ENCODE measurements at places on chromosomes 13 and 19.

GRCh38 chr19:45056831-45057230, 18.0 kb downstream of the CLASRP start:
- no peak for DNase-seq

GRCh38 chr13:100680131-100680530, 5.5 kb upstream of the TMTC4 start:
- no peak for DNase-seq

DNA sequence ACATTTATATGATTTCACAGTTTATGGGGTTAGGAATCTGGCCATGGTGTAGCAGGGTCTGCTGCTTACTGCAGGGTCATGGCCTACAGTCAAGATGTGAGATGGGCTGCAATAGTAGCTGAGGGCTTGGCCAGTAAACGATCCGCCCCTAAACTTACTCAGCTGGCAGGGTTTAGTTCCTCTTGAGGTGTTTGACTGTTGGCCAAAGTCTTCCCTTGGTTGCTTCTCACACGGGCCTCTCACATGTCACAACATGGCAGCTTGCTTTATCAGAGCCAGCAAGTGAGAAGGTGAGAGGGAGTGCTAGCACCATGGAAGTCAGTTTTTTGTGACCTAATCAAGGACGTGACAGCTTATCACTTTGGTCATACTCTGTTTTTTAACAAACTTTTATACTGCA, 77.1 kb downstream of the DNAJC3 start:
- peak; percentile 9 for DNase-seq

DNA sequence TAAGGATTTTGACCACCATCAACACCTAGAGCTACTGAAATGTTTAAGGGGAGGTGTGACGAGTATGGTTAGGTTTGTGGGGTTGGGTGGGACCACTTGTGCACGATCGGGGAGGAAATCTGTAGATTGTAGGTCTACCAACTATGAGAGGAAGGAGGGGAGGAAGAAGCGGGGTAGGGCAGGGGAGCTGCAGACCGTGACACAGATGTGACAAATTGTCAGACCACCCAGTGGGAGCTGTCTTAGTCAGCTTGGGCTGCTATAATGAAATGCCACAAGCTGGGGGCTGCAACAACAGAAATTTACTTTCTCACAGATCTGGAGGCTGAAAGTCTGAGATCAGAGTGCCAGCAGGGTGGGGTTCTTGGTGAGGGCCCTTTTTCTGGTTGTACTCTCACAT, 62.2 kb upstream of the ARGLU1 start:
- no peak for DNase-seq

GRCh38 chr19:30090476-30090875, 148.4 kb downstream of the URI1 start:
- no peak for DNase-seq

GRCh38 chr19:7242601-7243258, 51.5 kb downstream of the INSR start:
- peak; percentile 94 for DNase-seq

DNA sequence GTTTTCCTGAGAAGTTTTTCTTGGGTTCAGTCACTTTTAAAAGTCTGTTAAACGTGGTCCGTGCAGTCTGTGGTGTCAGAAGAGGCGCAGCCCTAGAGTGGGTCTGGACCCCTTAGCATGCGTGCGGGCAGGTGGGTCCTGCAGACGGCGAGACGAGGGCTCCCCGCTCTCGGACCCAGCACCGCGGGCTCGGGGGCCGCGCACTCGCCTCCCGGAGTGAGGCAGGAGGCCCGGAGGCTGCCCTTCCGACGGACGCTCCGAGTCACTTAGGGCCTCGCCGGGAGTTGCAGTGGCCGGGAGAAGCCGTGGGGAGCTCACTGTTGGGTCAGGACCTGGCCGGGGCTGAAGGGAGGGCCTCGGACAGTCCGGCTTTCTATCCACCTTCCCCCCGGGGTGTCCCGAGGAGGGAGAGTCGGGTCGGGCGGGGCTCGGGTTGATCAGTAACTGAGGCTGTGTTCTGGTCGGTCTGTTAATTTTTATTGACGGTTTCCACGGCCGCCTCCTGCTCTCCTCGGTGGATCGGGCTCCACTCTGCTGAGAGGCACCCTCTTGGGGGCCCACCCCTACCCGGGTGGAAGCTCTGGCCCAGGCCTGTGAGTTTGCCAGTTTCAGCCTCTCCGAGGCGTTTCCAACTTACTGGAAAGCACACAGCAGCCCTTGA, 1.3 kb downstream of the PTBP1 start:
- DNase-seq = no peak

- DNase-seq = no peak
These were observed 135.7 kb downstream of the DIAPH3 start for GRCh38 chr13:60028021-60028420.

- DNase-seq = no peak
These were observed 520.1 kb downstream of the SUCLA2 start for GRCh38 chr13:47480951-47481350.
